ENCODE measurements at places on chromosomes 7 and 10.

- DNase-seq, result no peak
Observed at GRCh38 chr7:77516085-77516484, 21.0 kb upstream of the PTPN12 start.

- no peak for DNase-seq
Observed at GRCh38 chr10:131871673-131872005, 29.2 kb upstream of the PPP2R2D start.

DNA sequence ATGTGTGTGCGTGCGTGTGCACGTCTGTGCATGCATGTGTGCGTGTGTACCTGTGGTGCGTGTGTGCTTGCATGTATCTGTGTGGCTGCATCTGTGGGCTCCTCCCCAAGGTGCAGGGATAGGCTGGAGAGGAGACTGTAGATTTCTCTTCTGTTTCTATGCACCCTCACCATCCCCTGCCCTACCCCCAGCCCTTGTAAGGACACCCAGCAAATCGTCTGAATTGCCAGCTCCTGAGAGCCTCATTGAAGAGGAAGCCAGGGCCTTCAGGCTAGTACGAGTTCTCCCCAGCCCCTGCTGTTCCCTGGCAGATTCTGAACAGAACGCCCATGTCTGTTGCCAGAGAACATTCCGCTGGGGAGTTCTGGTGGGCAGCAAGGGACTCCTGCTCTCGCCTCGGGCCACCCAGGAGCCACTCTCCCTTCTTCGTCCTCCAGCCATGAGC is 17.0 kb upstream of the TRIM8 start:
- no peak for DNase-seq

- DNase-seq, result no peak
Observed at GRCh38 chr10:63064706-63065105, 68.4 kb upstream of the NRBF2 start.

DNA sequence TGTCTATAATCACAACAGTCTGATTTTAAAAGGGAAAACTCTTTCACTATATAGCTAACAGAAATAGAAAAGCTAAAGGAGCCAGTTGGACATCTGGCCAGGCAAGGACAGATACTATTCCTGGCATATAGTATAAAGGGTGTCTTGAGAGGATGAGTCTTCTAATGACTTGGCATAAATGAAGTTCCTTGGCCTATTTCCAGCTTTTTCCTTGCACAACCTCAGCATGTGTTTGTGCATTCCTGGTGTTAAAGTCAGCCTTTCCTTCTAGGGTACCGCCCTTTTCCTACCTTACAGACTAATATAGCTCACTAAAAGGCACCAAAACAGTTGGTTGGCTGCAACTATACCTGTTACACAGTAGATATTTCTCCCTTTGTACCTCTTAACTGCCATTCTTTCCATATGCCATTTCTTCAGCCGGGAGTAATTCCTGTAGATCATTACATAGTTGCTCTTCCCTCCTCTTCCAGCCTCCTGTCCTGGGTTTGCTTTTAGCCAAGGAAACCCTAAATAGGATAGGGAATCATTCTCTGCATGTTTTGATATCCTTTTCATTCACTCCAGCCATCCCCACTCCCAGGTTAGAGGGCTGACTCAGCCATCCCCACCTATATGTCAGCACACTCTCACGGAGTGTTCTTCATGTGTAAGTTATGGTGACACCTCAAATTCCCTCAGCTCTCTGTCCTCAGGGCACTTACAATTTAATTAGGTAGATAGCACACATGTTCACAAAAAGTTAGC is 102.1 kb upstream of the MDFIC start:
- no peak for DNase-seq

DNA sequence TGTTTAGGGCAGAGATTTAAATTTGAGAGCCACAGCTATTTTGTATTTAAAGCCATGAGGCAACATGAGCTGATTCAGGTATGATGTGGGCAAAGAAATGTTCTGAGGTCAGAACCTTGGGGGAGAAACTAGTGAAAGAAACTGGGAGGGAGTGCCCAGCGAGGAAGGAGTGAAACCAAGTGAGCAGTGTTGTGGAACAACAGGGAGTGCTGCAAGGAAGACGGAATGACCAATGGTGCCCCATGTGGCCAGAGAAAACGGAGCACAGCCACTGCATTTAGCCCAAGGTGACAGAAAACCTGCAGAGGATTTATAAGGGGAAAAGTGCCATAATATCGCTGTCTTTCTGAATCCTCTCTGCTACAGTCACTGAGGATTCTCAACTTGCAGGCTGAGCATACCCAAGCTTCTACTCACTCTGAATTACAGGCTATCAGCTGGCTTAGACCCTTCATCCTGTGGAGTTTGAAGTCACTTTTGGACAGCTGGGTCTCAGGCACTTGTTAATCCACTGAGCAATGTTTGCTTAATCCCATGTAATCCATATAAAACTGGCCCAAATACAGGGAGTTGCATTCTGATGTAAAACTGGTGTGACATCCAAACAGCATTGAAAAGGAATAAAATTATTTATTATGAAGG is 777.3 kb downstream of the CCSER2 start:
- no peak for DNase-seq

DNA sequence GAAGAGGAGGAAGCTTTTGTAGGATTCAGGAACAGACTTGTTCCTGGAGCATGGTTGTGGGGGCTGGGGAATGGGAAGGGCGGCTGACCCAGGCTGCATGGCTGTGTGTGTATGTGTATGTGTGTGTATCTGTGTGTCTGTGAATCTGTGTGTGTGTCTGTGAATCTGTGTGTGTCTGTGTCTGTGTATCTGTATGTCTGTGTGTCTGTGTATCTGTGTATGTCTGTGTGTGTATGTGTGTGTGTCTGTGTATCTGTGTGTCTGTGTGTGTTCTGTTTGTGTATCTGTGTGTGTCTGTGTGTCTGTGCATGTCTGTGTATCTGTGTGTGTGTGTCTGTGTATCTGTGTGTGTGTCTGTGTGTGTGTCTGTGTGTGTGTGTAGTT is 6.6 kb upstream of the STX1A start:
- no peak for DNase-seq

DNA sequence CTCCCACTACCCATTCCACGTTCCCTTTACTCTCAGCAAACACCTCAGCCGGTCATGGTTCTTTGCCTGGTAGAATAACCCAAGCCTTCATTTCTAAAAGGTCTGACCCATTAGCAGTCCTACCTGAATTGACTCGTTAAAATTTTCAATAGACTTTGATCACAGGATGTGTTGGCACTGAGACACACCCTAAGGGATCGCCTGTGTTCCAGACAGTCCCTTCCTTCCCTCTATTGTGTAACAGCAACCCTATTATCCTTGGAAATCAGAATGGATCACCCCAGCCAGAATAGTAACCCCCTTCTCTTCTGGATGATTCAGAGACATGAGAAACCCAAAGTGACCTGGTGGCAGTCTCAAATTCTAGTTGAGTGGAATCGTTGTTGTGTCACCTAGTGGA is 20.4 kb upstream of the FAM171A1 start:
- DNase-seq, result no peak

- no peak for DNase-seq
Observed at GRCh38 chr10:115982076-115982475, 290.9 kb downstream of the GFRA1 start.

DNA sequence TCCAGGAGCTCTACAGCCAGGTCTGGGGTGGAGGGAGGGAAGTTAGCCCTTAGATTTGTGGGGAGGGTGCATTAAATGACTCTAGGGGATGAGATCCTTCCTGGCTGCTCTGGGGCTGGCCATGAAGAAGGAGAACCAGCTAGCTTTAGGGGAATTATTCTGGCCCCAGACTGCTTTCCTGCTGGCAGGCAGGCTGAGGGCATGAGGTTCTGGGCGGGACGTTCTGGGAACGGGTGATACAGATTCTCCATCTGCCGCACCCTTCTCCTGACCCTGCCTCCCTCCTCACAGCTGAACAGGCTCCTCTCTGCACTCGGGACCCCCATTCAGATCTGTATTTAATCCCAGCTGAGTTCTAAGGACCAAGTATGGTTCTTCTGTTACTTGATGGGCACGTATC is 23.9 kb downstream of the GOLGA7B start:
- DNase-seq, result no peak

Measured in stimulated activated CD8-positive, alpha-beta memory T cell treated with anti-CD3 and anti-CD28 coated beads, Interleukin-7, amount 100 ng/mL, for 1 hour (primary cell).